Stimulated activated effector memory CD8-positive, alpha-beta T cell treated with anti-CD3 and anti-CD28 coated beads, Interleukin-12 subunit alpha, Interleukin-12 subunit beta, amount 100 ng/mL, for 72 hours (primary cell): ENCODE measurements at places on chromosomes 16 and 17.

GRCh38 chr17:79803997-79804855, 7.3 kb upstream of the CBX8 start:
- peak; percentile 84 for DNase-seq

DNA sequence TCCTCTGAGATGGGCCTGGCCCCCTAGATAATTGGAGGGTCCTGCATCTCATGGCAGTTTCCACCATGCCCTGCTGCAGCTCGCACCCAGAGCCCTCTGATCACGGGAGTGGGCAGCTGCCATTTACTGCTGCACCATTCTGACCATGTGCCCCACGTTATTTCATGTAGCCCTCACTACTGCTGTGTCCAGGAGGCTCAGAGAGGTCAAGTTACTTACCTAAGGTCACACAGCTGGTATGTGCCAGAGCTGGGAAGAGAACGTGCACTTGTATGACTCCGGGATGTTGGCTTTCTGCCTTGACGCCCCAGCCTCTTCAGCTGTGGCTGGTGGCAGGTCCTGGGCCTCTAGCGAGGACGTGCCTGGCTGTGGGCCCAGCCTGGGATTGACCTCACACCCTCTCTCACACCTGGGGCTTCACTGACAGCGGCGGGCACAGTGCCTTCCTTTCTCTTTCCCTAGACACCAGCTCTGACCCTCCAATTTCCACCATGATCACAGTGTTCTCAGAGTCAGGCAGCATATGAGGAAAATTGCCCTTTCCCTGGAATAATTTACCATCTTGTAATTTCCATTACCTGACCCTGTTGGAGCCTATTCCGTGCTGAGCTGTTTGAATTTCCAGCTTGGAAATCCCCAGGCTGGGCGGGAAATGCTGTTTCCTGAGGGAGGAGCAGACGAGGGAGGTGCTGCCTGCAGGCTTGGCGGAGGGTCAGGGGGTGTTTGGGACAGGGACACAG, 18.5 kb upstream of the DOC2B start:
- DNase-seq: no peak

DNA sequence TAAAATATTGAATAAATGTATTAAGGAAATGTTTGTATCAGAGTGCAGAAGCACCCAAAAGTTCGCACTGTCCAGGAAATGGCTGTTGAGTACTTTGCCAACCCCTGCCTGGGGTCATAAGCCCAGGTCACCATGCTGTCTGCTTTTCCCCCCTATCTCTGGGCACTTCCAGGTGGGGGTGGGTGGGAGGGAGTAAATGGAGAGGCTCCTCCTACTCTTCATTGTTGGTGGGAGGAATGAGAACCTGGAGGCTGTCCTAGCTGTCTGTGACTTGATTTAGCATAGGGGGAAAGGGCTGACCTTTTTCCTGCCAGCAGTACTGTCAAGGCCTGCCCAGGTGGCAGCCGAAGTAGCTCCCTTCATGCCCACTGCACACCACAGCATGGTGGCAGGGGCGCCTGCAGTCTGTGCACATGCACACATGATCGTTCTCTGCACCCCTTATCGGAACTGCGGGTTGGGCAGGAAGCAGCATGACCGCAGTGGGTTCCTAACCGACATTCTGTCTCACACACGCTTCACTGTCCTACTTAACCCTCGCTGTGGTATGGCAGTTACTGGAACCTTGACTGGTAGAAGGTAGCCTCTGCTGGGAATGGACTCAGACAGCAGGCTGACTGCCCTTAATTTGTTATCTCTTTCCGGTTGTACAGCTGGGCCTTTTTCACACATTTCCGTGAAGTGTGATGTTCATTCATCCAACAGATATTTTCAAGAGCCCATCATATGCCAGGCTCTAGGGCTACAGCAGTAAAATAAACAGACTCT, 41.5 kb downstream of the LDHD start:
- DNase-seq: peak; percentile 62

DNA sequence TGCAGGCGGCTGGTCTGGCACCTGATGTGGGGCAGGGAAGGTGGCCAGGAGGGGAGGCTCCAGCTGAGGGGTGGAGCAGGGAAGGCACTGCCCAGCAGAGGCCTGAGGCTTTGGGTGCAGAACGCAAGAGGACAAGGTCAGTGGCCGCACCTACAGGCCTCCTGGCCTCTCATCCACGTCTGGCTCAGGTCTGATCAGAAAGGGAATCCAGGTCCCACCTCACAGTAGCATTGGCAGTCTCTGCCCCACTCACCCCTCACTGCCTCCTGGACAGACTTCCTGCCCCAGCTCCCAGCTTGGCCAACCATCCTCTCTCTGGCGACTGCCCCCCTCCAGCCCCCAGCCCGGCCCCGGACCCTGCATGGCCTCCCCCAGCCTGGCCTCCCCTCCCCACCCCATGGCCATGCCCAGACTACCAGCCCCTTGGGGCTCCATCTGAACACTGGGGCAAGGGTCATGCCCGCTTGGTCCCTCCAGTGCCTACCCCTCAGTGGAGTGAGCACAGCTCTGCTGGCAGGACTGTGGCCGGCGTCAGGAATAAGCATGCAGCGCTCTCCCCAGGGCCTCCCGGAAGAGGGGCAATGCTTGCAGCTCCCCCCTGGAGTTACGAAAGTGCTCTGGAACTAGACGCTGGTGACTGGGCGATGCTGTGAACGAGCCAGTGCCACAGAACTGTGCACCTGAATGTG, 4.6 kb downstream of the UTS2R start:
- no peak for DNase-seq

DNA sequence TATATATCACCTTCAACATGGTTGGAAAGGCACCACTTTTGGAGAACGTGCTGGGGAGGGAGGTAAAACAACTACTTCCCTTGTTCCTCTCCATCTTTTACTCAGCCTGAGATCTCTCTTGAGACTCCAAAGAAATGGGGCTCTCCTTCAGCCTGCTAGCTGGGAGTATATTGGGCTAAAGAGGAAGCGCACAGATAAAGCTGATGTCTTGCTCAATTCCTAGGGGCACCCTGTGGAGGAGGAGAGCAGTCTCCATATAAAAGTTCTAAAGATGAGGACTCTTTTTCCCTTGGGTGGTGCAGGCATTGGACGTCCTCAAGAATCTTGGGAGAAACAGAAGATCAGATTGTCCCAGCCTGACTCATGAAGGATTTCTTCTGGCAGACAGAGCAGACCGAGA, 4.6 kb upstream of the ETV4 start:
- no peak for DNase-seq

DNA sequence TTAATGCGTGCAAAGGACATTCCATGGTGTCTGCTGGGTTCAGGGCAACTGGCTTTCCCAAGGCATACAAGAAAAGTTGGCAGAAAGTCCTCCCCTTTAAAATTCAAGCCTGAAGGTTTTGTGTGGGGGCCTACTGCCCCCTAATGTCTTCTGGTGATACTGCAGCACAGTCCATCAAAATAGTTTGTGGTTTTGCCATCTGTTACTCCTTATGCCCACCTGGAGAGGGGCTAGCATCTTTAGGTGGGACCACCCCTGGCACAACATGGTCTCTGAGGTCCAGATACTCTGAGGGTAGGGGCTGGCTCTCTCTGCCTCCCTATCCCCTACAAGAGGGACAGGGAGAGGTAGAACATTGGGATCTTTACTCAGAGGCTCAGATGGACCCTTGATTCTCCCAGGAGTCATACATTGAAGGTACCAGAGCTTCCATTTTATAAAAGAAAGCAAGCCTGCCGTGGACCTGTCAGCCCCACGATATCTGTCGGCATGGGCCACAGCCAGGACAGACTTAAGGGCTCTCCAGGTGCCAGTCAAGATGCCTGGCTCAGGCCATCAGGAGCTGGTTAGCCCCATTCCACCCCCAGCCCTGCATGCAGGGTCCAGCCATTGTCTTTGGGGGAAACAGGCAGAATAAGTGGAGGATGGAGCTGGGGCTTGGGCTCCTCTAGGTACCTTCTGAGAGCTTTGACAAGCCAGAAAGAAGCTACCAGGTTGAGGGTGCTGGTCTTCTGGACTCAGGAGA, 6.3 kb downstream of the ESRP2 start:
- DNase-seq: peak; percentile 74

DNA sequence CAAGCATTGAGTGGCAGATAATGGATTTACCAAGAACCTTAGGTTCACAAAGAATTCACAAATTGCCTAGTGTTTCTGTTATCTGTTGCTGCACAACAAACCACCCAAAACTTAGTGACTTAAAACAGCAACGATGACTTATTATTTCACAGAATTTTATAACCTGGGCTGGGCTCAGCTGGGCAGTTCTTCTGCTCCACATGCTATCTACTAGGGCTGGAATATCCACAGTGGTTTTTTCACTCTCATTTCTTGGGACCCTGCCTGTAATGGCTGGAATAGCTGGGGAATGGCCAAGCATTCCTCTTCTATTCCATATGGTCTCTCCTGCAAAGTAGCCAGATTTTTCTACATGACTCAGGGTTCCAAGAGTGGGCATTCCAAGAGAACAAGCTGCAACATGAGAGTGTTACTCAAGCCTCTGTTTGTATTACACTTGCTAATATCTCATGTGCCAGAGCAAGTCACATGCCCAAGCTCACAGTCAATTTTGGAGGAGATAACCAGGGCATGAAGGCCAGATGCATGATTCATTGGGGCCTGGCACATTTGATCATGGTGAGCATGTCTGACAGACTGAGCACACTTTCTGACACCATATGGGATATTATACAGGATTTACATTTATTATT, 4.9 kb upstream of the PSMD7 start:
- no peak for DNase-seq

DNA sequence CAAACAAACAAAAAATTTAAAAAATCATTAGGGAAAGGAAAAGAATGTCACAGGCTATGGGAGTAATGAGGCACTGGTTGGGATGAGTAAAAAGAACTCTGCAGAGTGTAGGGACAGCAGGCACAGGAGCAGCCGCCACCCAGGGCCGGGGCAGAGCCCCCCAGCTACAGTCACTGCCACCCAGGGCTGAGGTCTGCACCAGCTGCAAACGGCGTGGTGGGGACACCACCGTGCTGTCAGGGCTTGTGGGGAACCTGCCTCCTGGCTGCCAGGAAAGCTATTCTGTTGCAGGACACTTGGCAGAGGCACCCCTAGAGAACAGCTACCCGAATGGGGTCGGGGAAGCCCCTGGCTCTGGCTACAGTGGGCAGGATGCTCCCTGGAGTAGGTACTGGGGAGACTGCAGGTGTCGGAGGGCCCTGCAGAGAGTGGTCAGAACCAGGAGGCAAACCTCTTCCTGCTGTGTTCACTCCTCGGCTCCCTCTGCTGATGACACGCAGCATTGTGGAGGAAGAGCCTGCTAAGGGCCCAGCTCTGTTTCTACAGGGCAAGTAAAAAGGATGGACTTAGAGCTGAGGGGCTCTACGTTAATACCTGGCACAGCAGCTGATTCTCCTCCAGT, 32.3 kb upstream of the CAPN15 start:
- no peak for DNase-seq

GRCh38 chr17:30921544-30922196, at the start of gene ADAP2:
ADAP2 (plus strand) TSS chr17:30921945; CDS start chr17:30922015, 70 bp downstream.
- no peak for DNase-seq
